Tibial nerve (tissue), 4 donors: ENCODE measurements at places on chromosomes 3 and 15. TPM values are rescaled to one million over a fixed set of nuclear protein-coding genes. Genes with fewer than 3 reads are reported as not detected.
A peak's percentile ranks its signal among the peaks of the same experiment; 100 is the strongest.

- H3K4me1 ChIP-seq = no peaks in the 10 kb centered on the region
- H3K27ac ChIP-seq = no peak overlapping the region
- H3K4me3 ChIP-seq = no peak overlapping the region
- no peaks in the 10 kb centered on the region for H3K36me3 ChIP-seq
- H3K27me3 ChIP-seq = no peaks in the 10 kb centered on the region
- DNase-seq = no peak
These were observed 17.5 kb downstream of the DNAJB8 start for GRCh38 chr3:128449111-128449638.

DNA sequence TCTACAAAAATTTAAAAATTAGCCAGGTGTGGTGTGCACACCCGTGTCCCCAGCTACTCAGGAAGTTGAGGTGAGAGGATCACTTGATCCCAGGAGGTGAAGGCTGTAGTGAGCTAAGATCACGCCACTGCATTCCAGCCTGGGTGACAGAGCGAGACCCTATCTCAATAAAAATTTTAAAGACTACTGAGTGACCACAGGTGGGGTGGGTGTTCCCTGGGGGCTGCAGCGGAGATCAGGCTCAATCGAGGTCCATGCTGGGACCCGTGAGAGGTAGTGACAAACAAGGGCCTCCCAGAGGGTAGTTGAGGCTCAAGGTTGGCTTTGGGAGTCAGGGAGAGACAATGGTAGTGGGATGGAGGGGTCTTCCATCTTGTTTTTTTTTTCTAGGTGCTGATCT lies 38.9 kb upstream of the LIMD1 start:
- no peaks in the 10 kb centered on the region for H3K27me3 ChIP-seq
- DNase-seq = no peak
- no peaks in the 10 kb centered on the region for H3K36me3 ChIP-seq
- no peak overlapping the region for H3K27ac ChIP-seq
- no peak overlapping the region for H3K4me3 ChIP-seq

- H3K27me3 ChIP-seq = no peaks in the 10 kb centered on the region
- no peaks in the 10 kb centered on the region for H3K36me3 ChIP-seq
- no peak for DNase-seq
- no peak overlapping the region for H3K4me3 ChIP-seq
- H3K27ac ChIP-seq = no peak overlapping the region
- H3K4me1 ChIP-seq = no peaks in the 10 kb centered on the region
These were observed 16.7 kb upstream of the EHD4 start for GRCh38 chr15:41988896-41989572.

DNA sequence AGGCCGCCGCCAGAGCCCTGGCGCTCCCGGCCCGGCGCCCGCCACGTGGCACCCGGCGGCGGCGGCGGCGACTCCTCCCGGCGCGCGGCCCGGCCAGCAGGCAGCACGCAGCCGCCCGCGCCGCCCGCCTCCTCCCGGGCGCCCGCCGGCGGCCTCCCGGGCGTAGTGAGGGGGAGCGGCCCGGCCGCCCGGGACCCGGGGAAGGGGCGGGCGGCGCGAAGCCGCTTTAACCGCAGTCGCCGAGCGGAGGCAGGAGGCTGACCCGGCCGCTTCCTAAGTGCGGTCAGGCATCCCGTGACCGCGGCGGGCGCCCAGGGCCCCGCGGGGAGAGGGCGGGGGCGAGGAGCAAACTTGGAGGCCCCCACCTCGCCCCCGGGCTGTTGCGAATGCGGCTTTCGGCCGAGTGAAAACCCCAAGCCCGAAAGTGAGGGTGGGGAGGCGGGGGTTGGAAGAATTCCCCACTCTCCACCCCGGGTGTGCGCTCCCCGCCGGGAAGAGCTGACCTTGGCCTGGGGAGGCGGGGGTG lies 1.7 kb upstream of the HES1 start:
- no peaks in the 10 kb centered on the region for H3K36me3 ChIP-seq
- H3K4me3 ChIP-seq = peak overlapping the region; percentile 71

DNA sequence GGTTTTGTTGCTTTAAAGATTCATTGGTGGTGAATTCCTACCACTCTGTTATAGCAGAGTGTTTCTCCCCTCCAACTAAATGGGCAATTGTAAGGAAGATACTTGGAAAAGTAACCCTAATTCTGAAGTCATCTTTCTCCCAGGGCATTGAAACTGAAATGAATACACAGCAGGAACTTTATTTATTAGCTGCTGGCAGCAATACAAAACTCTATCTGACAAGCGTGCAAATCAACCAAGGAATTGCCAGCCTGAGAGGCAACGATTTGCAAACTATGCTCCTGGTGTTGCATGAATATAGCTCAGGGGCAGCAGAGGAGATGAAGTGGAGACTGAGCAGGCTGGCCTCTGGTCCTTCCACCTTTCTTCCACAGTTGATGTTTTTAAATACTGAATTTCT lies 48.9 kb downstream of the CD200R1 start:
- H3K4me3 ChIP-seq = no peak overlapping the region
- DNase-seq = no peak
- H3K36me3 ChIP-seq = no peaks in the 10 kb centered on the region

DNA sequence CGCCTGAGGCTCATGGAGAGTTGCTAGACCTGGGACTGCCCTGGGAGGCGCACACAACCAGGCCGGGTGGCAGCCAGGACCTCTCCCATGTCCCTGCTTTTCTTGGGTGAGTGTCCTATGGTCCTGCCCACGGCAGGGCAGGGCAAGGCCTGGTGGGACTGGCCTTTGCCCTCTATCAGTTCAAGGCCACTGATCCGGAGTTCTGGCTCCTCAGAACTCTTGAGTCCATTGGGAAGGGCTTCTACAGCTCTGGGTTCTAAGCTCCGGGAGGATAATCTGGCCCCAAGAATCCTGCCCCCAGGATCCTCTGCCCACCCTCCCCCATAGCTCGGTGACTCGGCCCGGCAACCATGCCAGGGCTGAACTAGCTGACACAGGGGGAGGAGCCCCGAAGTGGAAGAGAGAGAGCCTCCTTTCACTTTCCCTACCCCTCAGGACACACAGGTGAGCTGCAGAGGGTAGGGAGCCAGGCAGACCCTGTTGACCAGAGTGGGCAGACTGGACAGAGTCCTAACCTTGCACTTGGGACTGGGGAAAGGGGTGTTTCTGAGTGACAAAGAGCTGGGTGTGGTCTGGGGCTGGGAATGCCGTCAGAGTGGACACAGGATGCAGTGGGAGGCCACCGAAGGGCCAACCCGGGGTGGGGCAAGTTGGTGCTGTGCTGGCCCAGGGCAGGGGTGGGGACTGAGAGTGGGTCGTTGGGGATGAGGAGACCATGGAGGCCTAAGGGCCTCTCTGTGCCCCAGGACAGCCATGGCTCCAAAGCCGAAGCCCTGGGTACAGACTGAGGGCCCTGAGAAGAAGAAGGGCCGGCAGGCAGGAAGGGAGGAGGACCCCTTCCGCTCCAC lies 664 bp downstream of the PARP3 start:
- peak overlapping the region; percentile 96 for H3K4me3 ChIP-seq
- peaks cover 21% of the 10 kb centered on the region for H3K4me1 ChIP-seq
- DNase-seq = peak; percentile 24
- no peaks in the 10 kb centered on the region for H3K27me3 ChIP-seq
- peak overlapping the region; percentile 95 for H3K27ac ChIP-seq
- H3K36me3 ChIP-seq = peaks cover 42% of the 10 kb centered on the region

- H3K27ac ChIP-seq = no peak overlapping the region
- no peaks in the 10 kb centered on the region for H3K4me1 ChIP-seq
- no peak for DNase-seq
These were observed 267.9 kb downstream of the PDCD6IP start for GRCh38 chr3:34066328-34066727.

- no peak overlapping the region for H3K4me3 ChIP-seq
- no peak overlapping the region for H3K27ac ChIP-seq
- no peaks in the 10 kb centered on the region for H3K4me1 ChIP-seq
- DNase-seq = no peak
- H3K36me3 ChIP-seq = no peaks in the 10 kb centered on the region
These were observed 12.2 kb downstream of the CHST13 start for GRCh38 chr3:126536126-126536525.

Gene TTBK2
- 20.2 TPM for total RNA-seq

Gene EMC7
- total RNA-seq = 36.0 TPM

- no peaks in the 10 kb centered on the region for H3K4me1 ChIP-seq
- no peak for DNase-seq
- no peaks in the 10 kb centered on the region for H3K36me3 ChIP-seq
- H3K27me3 ChIP-seq = no peaks in the 10 kb centered on the region
- H3K27ac ChIP-seq = no peak overlapping the region
These were observed 548.6 kb downstream of the MAGI1 start for GRCh38 chr3:65490114-65490513.

GRCh38 chr15:29773816-29774215 lies 48.5 kb downstream of the TJP1 start:
- no peaks in the 10 kb centered on the region for H3K27me3 ChIP-seq
- H3K4me3 ChIP-seq = no peak overlapping the region
- no peaks in the 10 kb centered on the region for H3K36me3 ChIP-seq
- DNase-seq = no peak

Gene ERICH6
- not detected for total RNA-seq

Gene GOLGA8Q
- total RNA-seq = 1.5 TPM

GRCh38 chr3:112304611-112305010 lies 10.6 kb upstream of the SLC9C1 start:
- no peaks in the 10 kb centered on the region for H3K36me3 ChIP-seq
- no peak for DNase-seq
- no peaks in the 10 kb centered on the region for H3K4me1 ChIP-seq
- no peaks in the 10 kb centered on the region for H3K27me3 ChIP-seq
- H3K27ac ChIP-seq = peak overlapping the region; percentile 66

Gene SPRED1
- total RNA-seq = 20.4 TPM

DNA sequence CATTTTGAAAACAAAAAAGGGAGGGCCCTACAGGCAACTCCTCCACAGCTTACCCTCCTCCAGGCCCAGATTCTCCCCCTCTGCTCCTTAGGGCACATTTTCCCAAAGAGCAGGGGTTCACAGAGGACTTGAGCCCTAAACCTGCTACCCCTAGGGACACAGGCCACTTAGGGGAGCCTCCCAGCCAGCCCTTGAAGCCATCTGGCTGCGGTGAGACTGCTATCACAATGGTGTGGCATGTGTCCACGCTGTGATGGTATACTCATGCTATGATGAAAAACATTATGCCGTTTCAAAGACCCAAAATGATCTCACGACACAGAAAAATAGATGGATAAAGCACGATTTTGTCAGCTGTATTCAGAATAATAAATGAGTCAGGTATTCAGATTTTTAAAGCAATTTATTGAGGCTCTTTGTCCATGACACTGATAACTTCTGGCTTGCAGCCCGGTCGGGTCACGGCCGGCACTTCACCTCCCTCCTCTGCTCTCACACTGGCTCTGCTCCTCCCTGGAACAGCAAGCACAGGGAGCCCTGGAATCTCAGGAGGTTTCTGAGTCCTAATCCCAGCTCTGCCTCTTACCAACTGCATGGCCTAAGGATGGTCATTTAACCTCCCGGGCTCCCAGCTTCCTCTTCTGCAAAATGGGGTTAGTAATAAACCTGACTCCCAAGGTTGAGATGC lies 115.3 kb downstream of the MEGF11 start:
- no peak for DNase-seq
- no peak overlapping the region for H3K27ac ChIP-seq
- no peaks in the 10 kb centered on the region for H3K27me3 ChIP-seq
- no peaks in the 10 kb centered on the region for H3K4me1 ChIP-seq
- H3K36me3 ChIP-seq = no peaks in the 10 kb centered on the region

- no peak overlapping the region for H3K4me3 ChIP-seq
- DNase-seq = no peak
- H3K27me3 ChIP-seq = no peaks in the 10 kb centered on the region
- no peak overlapping the region for H3K27ac ChIP-seq
- no peaks in the 10 kb centered on the region for H3K36me3 ChIP-seq
These were observed 48.4 kb downstream of the TMEM45A start for GRCh38 chr3:100540791-100541334.

- DNase-seq = no peak
- no peaks in the 10 kb centered on the region for H3K4me1 ChIP-seq
- no peak overlapping the region for H3K27ac ChIP-seq
- H3K27me3 ChIP-seq = no peaks in the 10 kb centered on the region
These were observed 144.2 kb downstream of the LRTM1 start for GRCh38 chr3:54783611-54784010.

DNA sequence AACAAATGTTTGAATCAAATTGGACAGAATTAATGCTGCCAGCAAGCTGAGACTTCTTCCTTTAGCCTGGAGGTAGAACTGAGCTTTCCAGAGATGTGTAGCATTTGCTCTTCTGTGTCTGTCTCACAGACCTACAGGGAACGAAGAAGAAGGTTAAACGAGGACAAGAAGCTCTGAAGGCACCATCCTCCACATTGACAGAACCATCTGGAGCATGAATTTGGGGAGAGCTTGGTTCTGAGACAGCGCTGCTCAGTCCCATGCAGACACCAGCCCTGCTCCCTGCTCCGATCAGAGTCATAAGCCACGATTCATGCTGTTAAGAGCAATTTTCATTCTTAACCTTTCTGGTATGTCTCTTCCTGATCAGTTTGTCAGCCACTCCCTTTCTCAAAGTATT lies 7.7 kb upstream of the KY start:
- no peaks in the 10 kb centered on the region for H3K4me1 ChIP-seq
- H3K27ac ChIP-seq = no peak overlapping the region
- H3K36me3 ChIP-seq = no peaks in the 10 kb centered on the region
- no peak for DNase-seq
- H3K27me3 ChIP-seq = no peaks in the 10 kb centered on the region

Gene NTRK3
- 82.3 TPM for total RNA-seq

GRCh38 chr15:44136991-44137477 lies 58.0 kb downstream of the FRMD5 start:
- no peak overlapping the region for H3K4me3 ChIP-seq
- DNase-seq = no peak
- no peaks in the 10 kb centered on the region for H3K36me3 ChIP-seq
- H3K4me1 ChIP-seq = no peaks in the 10 kb centered on the region
- no peak overlapping the region for H3K27ac ChIP-seq

GRCh38 chr3:66525771-66526170 lies 24.9 kb upstream of the LRIG1 start:
- H3K27ac ChIP-seq = no peak overlapping the region
- no peaks in the 10 kb centered on the region for H3K36me3 ChIP-seq
- H3K4me3 ChIP-seq = no peak overlapping the region
- H3K27me3 ChIP-seq = no peaks in the 10 kb centered on the region
- DNase-seq = no peak

Gene GPR149
- not detected for total RNA-seq

- no peaks in the 10 kb centered on the region for H3K27me3 ChIP-seq
- no peak overlapping the region for H3K4me3 ChIP-seq
- no peak overlapping the region for H3K27ac ChIP-seq
- H3K4me1 ChIP-seq = no peaks in the 10 kb centered on the region
These were observed 9.8 kb downstream of the SCG5 start for GRCh38 chr15:32651229-32651837.

GRCh38 chr3:65855370-65856100 lies 183.2 kb downstream of the MAGI1 start:
- H3K4me3 ChIP-seq = no peak overlapping the region
- no peaks in the 10 kb centered on the region for H3K36me3 ChIP-seq
- no peak overlapping the region for H3K27ac ChIP-seq
- no peaks in the 10 kb centered on the region for H3K27me3 ChIP-seq
- H3K4me1 ChIP-seq = peaks cover 7% of the 10 kb centered on the region
